GM23338 (cell line): ENCODE measurements at places on chromosomes 11 and 22.

GRCh38 chr22:31295831-31296657 is 3.8 kb upstream of the PIK3IP1 start:
- no peak for DNase-seq

GRCh38 chr11:59804061-59804460 is 6.5 kb downstream of the MRPL16 start:
- DNase-seq, result no peak

DNA sequence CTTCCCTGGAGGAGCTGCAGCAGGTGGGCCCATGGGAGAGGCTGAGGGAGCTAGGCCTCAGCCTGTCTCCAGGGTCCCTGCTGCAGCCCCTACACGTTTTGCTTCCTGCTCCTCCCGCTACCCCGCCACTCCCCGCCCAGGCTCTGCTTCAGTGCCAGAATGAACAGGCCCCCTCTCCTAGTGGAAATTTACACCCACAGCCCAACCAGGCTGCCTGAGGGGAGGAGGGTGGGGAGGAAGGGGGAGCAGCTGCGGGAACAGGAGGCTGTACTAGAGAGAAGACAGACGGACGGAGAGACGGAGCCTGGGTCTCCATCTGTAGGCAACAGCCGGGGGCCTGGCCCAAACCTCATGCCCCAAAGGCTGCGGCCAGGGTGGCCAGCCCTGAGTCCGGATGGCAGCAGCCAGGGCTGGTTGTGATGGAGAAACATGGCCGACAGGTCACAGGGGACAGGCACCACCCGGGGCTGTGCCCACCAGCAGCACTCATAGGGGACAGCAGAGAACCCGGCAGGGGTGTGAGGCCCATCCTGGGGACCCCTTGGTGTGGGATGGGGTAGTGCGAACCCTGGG is 20.6 kb downstream of the FLRT1 start:
- no peak for DNase-seq

- peak; percentile 28 for DNase-seq
Measured at GRCh38 chr11:127105593-127106541, 105.3 kb upstream of the KIRREL3 start.
